ENCODE measurements at places on chromosomes 6 and 20.

DNA sequence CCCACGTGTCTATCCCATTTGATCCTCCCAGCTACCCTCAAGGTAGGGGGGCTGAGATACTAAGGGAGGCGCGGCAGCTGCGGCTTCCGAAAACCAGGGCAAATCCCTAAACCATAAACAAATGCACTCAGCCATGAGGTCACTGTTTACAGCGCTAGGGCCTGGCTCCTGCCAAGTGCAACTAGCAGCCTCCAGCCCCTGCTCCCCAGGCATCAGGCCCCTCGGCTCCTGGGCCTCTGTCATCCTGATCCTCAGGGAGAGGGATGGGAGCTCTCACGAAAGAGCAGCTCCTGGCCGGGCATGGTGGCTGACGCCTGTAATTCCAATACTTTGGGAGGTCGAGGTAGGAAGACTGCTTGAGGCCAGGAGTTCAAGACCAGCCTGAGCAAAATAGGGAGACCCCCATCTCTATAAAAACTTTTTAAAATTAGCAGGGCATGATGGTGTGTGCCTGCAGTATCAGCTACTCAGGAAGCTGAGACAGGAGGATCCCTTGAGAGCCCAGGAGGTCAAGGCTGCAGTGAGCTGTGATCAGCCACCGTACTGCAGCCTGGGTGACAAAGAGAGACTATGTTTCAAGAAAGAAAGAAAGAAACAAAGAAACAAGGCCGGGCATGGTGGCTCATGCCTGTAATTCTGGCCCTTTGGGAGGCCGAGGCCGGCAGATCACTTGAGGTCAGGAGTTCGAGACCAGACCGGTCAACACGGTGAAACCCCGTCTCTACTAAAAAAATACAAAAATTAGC is 42.5 kb upstream of the TLDC2 start:
- DNase-seq: no peak

- no peak for DNase-seq
Measured at GRCh38 chr6:108710551-108710950, 137.7 kb upstream of the ARMC2 start.

DNA sequence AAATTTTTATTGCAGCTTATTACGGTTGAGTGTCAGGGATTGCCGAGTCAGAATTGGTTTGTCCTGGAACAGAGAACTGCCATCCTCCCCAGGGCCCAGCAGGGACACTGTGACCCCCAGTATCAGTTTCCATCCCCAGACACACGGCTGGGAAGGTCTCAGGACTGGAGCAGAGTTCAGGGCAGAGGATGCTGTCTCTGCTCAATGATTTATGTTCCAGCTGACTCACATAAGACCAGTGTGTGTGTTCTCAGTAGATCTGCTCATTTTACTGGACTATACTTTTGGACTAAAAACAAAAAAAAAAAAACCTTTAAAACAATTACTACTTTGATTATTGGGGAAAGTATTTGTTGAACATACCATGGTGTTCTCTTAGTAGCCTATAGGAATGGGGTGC is 44.2 kb downstream of the FNDC1 start:
- DNase-seq: no peak

DNA sequence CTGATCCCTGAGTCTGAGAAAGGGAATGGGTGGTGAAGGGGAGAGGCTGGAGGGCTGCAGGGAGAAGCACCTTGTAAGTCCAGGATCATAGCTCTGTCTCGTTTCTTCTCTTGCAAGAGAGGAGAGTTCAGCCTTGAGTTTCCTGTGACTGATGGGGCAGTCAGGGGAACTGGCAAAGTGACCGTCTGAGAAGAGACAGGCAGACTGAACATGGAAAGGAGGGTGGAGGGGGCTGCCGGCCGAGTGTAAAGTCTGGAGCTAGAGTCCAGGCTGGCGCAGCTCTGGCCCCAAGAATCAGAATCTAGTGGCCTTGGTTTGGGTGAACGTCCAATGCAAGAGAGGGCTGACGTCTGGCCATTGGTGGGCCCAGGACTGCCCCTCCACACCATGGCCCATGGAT is 72.5 kb downstream of the TCP11 start:
- no peak for DNase-seq

GRCh38 chr6:33235221-33235634 is 26.9 kb downstream of the RING1 start:
- DNase-seq: no peak

DNA sequence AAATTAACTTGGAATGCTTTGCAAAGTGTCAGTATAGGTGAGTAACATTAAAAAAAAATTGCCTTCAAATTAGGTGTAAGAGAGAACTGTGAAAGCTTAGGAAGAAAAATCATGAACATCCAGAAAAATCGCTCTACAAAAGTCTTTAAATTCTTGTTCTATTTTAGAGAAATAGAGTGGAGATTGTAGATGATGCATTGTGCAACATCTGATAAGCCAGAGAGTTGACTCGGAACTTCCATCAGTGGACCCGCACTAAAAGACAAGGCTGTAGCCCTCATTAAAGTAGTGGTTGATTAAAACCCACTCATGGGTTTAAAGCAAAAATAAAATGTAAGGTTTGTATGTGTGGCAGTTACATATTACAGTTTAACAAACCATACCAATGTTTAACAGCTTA is 35.8 kb downstream of the MAP3K4 start:
- DNase-seq: no peak

- DNase-seq: no peak
Measured at GRCh38 chr6:168016176-168016620, 18.7 kb downstream of the KIF25 start.

GRCh38 chr6:57097596-57097995 is 7.6 kb downstream of the ZNF451 start:
- DNase-seq: no peak

DNA sequence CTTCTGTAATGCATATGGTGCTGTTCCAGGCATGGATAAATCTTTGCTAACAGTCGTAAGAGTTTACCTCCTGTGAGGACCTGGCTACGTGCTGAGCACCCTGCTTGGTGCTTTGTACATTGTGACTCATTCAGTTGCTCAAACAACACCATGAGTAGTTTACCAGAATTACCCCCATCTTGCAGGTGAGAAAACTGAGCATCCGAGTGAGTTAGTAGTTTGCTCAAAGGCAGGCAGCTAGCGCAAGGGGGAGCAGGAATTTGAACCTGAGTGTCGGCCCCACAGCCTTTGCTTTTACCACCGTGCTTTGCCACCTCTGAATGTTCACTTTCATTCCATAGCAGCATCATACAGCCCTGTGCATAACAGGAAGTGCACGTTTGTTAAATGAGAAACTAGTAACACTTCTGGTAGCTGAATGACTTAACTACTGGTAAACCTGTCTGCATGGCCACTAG is 121.9 kb downstream of the MTHFD1L start:
- DNase-seq: no peak

DNA sequence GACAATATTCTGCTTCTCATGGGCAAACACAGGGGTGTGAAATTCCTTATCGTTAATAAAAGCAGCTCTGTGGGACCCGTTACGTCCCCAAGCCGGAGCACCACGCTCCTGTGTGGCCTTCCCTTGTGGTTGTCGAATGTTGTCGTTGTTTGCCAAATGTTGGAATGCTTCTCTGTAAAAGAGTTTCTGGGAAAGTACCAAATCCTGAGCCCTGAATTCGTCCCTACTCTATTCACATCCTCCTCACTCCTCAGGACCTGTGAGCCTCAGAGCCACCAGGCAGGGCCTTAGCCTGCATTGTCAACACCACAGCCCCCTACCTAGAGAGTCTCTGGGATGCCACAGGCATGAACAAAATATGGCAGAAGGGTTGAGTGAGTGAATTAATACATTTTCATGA is 64.0 kb downstream of the THBS2 start:
- DNase-seq: no peak

GRCh38 chr6:139173822-139174221 is 38.9 kb downstream of the HECA start:
- peak; percentile 69 for DNase-seq

GRCh38 chr6:22468256-22468965 is 101.0 kb upstream of the HDGFL1 start:
- DNase-seq: no peak

DNA sequence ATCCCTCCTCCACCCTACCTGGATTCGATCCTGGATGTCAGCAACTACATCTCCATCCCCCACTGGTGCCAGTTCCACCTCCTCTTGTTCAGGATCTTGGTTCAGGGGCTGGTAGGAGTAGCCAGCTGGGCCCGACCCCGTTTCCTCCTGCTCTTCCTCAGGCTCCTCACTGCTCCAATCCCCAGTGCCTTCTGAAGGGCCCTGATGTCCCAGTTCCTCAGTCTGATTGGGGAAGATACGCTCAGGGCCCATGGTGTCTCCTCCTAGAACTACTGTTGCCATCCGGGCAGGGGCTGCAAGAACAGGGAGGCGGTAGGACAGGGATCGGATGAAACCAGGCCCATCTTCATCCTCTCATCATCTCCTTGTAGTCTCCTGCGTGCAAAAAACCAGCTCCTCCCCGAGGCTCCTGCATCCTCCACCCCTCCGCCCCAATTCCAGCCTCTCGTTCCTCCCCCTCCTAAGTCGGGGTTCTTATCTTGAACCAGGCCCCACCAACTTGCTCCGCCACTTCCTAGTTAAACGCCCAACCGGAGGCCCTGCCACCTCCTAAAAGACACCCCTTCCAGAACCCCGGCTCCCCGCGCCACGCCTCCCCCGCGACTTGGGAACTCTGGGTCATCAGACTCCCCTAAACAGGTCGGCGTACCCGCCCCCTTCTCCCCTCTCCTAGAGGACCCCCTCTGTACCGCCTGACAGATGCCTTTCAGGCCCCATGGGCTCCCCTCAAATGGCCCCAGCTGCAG is 476 bp downstream of the MEA1 start:
- DNase-seq: no peak

DNA sequence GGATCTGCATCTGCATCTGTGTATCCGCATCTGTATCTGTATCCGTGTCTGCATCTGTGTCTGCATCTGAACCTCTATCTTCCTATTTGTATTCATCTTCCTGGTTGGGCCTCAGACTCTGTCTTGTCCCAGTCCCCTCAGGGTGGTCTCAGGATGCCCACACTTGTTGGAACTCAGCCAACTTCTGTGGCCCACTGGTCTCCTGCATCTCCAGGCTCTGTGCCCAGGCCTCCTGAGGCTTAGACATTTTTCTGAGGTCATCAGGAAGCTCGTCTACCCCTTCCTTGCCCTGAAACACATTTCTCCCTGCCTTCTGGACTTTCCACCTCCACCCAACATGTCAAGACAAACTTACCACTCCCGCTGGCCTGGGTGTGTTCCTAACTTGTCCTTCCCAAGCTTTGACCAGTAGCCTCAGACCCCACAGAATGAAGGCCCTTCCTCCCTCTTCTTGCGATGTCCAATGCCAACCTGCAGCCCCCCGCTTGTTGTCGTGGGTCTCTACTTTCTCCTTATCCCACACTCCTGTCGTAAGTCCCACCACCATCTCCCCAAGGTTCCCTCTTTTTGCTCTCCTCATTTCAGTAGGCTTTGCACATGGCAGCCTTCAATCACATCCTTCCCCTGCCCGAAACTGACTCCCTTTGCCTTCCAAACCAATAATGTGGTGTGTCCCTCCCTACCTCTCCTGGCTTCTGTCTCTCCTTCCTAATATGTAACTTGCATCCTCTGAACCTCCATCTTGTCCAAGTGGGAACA is 176.5 kb downstream of the DLL1 start:
- DNase-seq: no peak

- DNase-seq: no peak
Measured at GRCh38 chr6:25612666-25613065, 39.3 kb upstream of the SCGN start.

GRCh38 chr6:5442916-5443315 is 181.6 kb downstream of the FARS2 start:
- no peak for DNase-seq

DNA sequence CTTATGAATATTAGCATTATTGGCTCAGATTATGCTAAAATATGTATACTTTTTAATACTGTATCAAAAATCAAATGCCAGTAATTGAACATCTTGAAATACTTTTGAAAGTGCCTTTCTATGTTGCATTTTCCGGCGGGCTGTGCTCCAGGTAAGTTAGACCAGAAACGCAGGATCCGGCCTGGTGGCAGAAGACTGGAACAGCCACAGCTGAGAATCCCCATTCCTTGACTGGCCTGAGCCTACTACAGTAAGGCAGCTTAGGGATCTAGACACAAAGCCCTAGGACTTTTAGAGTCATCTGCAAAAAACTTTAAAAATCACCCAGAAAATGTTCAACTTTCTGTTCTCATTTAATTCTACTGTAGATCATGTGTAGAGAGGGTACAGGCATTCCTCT is 138.8 kb upstream of the C6orf118 start:
- DNase-seq: no peak

DNA sequence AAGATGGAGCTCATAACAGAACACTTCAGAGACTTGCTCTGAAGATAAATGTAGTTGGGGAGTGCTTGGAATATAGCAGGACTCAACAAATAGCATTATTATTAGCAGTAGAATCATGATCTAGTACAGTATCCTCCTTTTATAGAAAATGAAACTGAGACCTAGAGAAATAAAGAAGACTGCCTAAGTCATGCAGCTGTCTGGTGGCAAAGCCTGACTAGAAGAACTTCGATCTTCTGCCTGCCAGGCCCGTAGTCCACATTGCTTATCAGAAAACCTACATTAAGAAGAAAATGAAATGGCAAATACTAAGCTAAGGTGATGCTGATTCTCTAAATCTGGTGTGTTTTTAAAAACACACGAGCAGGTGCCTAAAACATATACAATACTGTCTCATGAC is 46.4 kb upstream of the DST start:
- DNase-seq: no peak

- DNase-seq: no peak
Measured at GRCh38 chr6:3723966-3724365, 27.5 kb downstream of the PXDC1 start.

GRCh38 chr20:32010101-32010500 is at the start of gene CCM2L:
Gene CCM2L (plus strand): TSS chr20:32010438. CDS start chr20:32010455, 17 bp downstream.
- DNase-seq: no peak

GRCh38 chr6:57224769-57225515 is 2.8 kb upstream of the RAB23 start:
- DNase-seq: no peak

- no peak for DNase-seq
Measured at GRCh38 chr20:40073535-40074111, 615.4 kb downstream of the MAFB start.

GRCh38 chr6:69105288-69105687 is 470.2 kb downstream of the ADGRB3 start:
- no peak for DNase-seq

DNA sequence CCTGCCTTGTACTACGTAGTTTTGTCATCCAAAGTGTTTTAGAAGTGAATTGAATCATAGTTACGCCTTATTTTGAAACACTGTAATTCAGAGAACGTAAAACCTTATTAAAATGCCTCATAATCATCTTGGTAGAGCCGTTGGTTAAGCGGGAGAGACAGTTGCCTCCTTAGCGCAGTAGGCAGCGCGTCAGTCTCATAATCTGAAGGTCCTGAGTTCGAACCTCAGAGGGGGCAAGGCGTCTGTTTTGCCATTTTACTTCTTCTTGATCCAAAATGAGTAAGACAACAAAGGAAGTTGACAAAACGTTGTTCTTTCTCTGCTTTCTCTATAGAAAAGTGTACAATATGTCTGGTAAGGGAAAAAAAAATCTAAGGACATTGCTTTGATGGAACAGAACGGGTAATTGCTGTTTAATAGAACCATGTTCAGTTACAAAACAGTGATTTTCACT is 20.7 kb upstream of the TRIM27 start:
- DNase-seq: peak; percentile 59
